ENCODE measurements at places on chromosomes 7 and 10.

DNA sequence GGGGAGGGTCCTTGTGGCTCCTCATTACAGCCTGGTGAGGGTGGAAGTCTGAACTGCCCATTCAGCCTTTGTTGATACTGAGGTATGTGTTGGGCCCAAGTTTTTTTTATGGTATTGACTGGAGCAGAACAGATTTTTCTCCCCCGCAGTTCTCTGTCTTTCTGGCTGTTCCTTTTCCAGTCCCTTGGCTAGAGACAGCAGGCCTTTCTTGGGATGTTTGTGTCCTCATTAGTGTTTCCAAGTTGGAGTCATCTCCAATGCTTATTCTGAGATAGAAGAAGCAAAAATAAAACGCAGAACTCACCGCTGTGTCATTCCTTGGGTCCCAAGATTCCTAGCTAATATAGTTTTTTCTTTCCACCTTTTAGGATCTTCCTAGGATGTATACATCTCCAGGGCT, 193.3 kb downstream of the RAMP3 start:
- DNase-seq, result no peak

- no peak for DNase-seq
Measured at GRCh38 chr7:44274623-44274975, 50.8 kb downstream of the CAMK2B start.

DNA sequence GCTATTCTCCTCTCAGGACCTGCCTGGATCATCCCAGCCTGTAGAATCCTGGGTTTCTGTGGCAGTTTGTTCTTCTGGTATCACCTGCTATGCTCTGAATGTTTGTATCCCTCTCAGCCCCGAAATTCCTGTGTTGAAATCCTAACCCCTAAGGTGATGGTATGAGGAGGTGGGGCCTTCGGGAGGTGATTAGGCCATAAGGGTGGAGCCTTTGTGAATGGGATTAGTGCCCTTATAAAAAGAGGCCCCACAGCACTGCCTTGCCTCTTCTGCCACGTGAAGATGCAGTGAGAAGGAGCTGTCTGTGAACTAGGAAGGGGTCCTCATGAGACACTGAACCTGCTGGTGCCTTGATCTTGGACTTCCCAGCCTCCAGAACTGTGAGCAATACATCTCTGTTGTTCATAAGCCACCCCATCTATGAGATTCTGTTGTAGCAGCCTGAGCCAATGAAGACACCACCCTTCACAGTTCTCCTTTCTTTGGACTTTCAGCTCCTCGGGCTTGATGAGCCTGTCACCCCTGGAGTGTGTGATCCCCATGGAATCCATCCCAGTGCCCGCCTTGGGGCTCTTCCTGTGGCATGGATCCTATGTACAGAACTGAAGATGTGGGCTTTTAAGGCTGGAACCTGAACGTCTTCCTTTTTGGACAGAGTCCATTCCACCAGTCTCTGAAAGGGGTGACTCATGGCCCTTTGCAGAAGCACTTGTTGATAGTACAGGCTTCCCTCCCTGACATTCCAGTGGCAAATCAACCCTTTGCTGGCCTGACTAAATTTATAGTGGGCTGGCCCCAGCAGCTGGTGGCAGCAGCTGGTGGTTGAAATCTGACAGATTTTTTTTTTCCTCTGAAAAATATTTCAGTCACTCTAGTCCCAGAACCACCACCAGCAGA, 138.0 kb downstream of the TACC2 start:
- no peak for DNase-seq

DNA sequence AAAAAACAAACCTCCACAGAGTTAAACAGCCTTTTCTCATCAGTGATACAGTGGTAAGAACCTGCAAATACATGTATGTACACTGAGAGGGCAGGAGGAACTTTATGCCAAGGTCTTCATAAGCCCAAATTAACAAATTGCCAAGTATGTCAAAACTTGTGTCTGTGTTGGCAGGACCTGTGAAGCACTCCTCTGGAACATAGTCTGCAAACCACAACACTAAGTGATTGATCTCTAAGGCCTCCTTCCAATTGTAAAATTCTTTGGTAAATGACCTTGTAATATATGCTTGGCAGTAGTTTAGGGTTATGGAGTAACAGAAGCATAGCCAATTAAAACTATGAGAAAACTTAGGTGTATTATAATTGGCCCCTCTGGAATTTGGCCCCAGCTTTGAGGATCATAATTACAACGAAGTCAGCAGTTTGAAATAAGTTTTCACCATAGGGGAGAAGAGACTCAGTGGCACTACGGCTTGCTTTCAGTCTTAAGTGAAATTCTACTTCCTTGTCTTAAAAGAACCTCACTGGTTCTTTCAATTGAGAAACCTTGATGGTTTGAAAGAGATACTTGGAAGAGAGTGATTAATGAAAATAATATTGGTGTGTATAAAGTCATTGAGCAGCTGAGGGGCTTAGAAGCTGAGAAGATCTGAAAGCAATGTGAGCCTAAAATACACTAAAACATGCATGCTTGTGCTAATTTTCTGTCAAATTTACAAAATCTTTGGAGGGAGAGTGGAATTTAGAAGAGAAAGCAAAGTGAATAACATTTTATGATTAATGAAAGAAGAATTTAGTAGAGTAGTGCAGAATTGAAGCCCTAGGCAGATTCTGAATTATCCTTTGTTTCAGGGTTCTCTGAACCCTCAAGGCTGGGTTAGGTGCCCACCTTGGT, 57.6 kb downstream of the CNNM2 start:
- no peak for DNase-seq

GRCh38 chr7:94307399-94308048, 87.2 kb upstream of the COL1A2 start:
- DNase-seq, result no peak

GRCh38 chr7:77570330-77571011, 33.4 kb downstream of the PTPN12 start:
- DNase-seq, result no peak

DNA sequence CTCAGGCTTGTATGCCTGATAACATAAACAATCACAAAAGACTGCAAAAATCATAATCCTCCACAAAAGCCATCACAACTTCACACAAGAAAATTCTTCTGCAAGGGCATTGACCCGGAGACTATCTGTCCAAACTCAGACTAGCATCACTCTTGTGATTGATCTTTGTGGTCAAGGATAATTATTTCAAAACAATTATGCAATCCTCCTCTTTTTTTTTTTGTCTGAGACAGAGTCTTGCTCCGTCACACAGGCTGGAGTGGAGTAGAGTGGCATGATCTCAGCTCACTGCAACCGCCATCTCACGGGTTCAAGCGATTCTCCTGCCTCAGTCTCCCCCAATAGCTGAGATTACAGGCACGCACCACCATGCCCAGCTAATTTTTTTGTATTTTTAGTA, 22.2 kb downstream of the CDNF start:
- no peak for DNase-seq

- DNase-seq, result no peak
Measured at GRCh38 chr10:124073978-124074377, 19.4 kb downstream of the CHST15 start.

GRCh38 chr7:82506208-82506607, 62.6 kb upstream of the CACNA2D1 start:
- DNase-seq, result no peak

DNA sequence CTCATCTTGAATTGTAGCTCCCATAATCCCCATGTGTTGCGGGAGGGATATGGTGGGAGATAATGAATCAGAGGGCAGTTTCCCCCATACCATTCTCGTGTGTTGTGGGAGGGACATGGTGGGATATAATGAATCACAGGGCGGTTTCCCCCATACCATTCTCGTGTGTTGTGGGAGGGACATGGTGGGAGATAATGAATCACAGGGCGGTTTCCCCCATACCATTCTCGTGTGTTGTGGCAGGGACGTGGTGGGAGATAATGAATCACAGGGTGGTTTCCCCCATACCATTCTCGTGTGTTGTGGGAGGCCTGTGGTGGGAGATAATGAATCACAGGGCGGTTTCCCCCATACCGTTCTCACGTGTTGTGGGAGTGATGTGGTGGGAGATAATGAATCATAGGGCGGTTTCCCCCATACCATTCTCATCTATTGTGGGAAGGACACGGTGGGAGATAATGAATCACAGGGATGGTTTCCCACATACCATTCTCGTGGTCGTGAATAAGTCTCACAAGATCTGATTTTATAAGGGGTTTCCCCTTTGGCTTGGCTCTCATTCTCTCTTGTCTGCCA, 271.0 kb downstream of the MAD1L1 start:
- no peak for DNase-seq

DNA sequence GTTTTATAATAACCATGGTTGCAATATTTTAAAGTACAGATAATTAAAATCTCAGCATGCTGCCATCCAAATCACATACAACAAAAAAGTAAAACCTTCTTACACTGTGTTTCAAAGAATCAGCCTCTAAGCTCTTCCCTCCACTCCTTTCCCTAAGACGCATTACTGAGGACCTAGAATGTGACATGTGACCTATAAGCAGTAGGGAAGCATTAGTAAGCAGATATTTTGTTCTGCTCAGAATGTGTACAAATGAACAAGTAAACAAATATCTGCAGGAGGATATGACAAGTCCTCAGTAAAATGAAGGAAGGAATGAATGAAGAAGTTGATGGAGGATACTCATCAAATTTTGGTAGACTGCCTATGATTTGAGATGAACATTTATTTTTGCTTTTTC, 49.1 kb downstream of the RAB11FIP2 start:
- DNase-seq, result no peak

- DNase-seq, result no peak
Measured at GRCh38 chr7:37494926-37495325, 46.3 kb upstream of the ELMO1 start.

DNA sequence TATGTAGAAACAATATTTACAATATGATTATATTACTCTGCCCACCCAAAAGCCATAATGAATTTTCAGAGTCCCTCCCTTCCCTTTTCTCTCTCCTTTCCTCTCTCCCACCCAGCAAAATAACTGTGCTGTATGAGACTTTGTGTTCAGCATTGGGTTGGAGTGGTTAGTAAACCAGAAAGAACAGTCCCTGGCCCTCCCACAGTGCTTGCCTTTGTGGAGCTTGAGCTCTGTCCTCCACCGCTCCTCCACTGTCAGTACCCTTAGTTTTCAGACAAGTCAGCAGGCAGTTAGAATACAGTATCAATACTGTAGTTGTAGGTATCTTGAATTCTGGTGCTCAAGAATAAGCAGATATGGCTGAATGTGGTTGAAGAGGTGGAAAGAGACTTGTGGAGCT, 92.7 kb downstream of the CDK14 start:
- no peak for DNase-seq

- no peak for DNase-seq
Measured at GRCh38 chr10:19947215-19947614, 131.0 kb downstream of the PLXDC2 start.

DNA sequence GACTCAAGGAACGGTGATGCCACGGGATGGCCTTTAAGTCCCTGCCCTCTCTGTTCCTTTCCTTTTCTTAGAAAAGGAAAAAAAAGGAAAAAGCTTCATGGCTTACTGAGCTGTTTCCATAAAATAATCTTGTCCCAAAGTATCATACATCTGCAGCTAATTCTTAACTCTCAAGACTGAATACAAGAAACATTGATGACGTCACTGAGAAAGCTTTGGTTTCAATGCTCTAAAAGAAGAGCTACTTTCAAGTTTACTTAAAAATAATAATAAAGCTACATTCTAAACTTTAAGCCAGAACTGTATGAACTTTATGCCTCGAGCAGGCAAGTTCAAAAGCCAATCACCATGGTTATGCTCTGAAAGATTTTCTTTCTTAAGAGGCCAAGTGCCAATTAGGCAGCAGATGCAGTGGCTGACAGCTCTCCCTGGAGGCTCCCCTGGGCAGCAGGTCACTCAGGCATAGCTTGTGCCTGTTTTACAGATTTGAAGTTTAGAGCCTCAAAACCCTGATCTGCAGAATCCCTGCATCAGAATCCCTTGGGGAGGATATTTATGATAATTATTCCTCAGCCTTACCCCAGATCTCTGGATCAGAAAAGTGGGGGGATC, 165.0 kb downstream of the CHN2 start:
- no peak for DNase-seq

- no peak for DNase-seq
Measured at GRCh38 chr10:44939691-44940401, 19.8 kb upstream of the RASSF4 start.

- DNase-seq, result no peak
Measured at GRCh38 chr7:48255046-48255445, 83.8 kb downstream of the ABCA13 start.

GRCh38 chr7:106124186-106124585, 12.1 kb upstream of the SYPL1 start:
- DNase-seq, result no peak

Measured in stimulated activated CD8-positive, alpha-beta memory T cell treated with anti-CD3 and anti-CD28 coated beads, Interleukin-4, amount 100 ng/mL, for 1 hour (primary cell).